Stimulated activated CD8-positive, alpha-beta memory T cell treated with anti-CD3 and anti-CD28 coated beads, Interleukin-15, amount 100 ng/mL, for 24 hours (primary cell): ENCODE measurements at places on chromosomes 4 and X.

- no peak for DNase-seq
These were observed 1355.6 kb downstream of the FAM133A start for GRCh38 chrX:95029571-95029970.

DNA sequence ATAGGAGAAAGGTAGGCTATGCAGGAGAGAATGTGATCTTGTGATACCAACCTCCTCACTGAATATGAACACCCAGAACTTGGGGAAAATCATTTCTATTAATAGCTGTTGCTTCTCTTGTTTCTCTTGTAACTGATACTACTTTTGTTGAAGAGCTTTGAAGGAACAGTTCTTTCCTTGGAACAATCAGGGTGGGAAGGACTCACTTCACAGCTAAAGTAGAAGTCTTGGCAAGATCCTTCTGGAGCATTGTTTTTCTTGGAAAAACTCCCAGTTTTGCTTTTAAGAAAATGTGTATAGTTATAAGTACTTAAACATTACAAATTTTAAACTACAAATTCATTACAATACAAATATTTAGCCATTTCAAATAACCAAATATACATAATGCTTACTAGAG lies 19.1 kb upstream of the XK start:
- no peak for DNase-seq

GRCh38 chr4:142549726-142550463 lies 296.2 kb downstream of the INPP4B start:
- no peak for DNase-seq

DNA sequence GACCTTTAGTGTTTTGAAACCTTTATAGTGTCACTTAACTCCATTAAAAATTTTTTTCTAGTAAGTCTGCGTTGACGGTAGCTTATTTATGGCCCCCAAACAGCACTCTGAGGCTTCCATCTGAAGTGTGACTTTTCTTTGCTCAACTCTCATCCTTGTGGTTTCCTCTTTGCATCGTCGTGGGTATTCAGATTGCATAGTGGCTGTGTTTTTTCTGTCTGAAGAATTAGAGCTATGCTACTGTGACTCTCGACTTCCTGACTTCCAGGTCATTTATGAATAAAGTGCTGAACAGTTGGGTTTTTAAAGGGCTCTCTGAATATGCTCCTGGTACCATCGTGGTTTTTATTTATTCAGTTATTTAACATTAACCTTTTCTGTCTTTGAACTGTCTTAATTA lies 44.9 kb downstream of the JADE1 start:
- no peak for DNase-seq

- no peak for DNase-seq
These were observed 60.1 kb downstream of the TSC22D3 start for GRCh38 chrX:107715331-107716117.

DNA sequence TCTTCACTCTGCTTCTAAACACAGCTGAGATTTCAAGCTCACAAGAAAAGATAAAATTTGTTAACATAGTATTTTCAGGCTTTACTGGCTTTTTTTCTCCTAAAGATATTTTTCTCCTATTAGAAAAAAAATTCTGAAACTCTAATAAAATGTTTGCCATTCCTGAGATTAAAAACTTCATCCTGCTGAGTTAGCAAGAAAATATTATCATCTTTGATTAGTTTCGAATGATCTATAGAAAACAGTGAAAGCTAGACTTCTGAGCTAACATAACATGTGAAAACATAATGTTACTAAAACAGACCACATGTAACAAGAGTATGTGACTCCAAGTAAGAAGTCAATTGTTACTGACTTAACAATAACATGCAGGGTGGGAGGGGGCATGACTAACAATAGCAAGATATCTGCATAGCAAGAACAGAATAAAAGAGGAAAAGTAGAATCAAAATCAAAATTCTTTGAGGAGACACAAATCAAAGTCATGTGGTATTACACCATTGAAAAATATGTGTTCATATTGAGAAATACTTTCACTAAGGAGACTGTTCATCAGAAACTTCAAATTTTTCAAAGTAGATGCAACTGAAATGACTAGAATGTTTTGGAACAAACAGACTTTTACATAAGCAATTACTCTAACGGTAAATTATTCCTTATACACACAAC lies 14.5 kb downstream of the TBCK start:
- no peak for DNase-seq

DNA sequence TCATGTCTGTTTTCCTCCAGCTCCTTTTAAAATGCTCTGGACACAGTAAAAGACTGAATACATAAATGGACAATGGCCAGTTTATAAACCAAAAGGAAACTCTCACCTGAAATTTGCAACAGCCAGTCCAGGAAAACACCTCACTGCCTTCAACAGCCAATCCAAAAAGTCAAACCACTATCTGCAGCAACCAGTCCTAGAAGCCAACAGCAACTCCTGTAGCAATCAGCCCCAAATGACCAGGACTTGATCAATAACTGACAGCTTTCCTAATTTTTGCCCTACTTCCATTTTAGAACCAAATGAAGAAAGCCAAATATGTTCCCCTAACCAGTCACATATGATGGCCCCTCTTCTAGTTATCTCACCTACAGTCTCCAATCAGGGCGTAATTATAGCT lies 309.5 kb upstream of the CPXCR1 start:
- DNase-seq: no peak

DNA sequence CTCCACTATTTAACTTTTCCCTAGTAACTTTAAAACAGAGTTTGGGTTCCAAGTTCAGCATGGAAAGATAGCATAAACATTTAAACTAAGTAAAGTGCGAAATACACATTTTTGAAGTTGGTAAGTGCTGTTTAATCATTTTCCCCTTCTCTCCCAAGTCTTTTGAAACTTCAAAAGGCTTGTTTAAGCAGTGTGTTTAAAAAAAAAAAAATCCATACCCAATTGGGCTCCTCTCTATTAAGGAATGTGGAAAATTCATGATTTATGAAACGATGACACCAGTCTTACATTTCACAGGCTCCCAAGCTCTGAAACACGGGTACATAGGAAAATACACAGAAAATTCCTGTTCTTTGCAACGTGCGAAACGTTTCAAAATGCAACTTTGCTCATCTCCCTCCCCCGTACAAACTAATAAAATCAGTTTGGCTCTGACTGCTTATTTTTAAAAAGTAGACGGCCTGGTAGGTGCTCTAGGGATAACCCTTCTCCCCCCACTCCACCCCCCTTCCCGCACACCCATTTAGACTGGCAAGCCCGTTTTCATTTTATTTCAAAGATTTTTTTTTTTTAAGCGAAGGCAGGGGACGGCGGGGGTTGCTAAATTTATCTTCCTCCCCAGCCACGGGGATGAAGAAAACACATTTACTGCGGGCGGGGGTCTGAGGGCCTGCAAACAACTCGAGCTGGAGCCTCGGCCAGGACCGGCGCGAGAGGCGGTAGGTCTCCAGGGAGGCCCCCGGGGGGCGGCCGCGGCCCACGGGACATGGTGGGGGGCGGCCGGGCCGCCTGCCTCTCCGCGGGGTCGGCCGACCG lies 786 bp upstream of the ZFX start:
- peak; percentile 1 for DNase-seq

DNA sequence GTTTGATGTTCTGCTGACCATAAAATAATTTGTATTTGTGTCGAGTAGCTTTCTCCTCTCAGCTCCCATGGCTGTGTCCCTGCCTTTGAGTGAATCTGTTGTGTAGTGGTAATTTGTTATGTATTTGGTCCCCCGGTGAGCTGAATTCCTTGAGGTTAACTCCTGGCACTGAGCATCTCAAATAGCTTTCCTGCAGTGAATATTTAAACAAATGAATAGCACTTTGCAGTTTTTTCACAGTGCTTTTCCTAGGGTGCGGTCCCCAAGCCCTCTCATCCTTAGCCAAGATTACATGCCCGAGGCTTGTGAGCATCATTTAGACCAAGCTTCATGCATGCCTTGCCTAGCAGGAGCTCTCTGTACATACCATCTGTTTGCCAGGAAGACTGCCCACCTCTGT lies 74.2 kb downstream of the CLDN34 start:
- DNase-seq: no peak

DNA sequence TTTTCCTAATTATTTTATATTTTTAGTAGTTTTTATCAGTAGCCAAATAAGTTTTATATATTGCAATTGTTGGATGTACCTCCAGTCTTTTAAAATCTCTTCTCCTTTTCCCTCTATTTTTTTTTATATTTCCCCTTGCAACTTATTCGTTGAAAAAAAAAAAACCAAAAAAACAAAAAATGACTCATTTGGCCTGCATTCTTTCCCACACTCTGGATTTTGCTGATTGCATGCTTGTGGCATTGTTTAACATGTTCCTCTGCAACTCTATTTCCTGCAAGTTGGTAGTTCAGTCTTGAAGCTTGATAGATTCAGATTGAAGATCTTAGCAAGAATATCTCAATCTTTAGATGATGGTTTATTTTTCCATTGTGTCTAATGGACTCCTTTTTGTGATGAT lies 260.6 kb upstream of the BOD1L1 start:
- no peak for DNase-seq

GRCh38 chr4:124459196-124459940 lies 253.2 kb downstream of the ANKRD50 start:
- DNase-seq: no peak

DNA sequence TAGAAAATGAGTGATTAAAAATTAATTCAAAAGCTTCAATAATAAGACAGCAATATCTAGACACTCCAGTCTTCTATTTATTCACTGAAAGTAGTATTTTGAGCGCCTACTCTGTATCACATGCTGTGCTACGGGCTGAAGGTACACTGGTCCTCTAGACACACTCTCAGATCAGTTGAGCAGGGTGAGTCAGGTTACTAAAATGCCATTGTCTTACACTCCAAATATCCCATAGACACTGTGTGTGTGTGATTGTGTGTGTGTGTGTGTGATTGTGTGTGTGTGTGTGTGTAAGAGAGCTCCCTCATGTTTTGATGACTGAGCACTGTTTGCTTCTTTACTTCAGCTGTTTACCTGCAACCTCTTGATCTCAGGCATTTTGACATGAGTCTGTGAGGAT lies 342.8 kb upstream of the BOD1L1 start:
- DNase-seq: no peak

DNA sequence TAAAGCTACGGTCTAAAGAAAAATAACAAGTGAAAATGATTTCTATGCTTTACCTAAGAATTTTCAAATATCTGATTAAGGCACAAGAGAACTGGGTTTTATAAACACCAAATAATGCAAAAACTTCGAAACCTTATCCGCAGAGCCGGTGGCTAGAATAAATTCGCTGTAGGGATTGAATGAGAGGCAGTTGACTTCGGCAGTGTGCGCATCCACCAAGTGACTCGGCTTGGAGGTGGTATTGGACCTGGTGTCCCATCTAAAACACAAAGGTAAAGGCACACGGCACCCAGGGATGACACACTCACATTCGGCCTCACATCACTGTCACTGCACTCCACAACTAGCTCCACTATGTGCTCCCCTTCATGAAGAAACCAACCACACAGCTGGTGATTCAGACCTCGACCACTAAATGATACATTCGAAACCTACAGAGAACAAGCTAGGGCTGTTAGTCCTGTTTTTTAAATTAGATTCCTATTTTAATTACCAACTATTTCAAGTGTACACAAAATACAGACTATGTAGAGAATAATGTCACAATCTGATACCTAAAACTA lies 17.5 kb downstream of the RBBP7 start:
- DNase-seq: no peak

DNA sequence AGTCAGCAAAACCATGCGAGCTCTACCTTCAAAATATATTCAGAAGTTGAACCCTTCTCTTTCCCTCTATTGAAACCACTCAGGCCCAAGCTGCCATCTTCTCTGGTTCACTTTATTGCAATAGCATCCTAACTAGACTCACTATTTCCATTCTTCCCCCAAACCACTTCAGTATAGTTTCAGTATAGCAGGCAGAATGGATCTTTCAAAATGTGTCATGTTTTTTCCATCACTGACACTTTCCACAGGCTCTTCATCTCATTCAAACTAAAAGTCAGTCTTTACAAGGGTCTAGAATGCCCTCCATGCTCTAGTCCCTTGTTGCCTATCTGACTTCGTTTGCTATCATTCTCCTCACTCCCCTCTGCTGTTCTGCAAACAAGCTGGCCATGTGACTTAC lies 274.4 kb downstream of the IDS start:
- no peak for DNase-seq

DNA sequence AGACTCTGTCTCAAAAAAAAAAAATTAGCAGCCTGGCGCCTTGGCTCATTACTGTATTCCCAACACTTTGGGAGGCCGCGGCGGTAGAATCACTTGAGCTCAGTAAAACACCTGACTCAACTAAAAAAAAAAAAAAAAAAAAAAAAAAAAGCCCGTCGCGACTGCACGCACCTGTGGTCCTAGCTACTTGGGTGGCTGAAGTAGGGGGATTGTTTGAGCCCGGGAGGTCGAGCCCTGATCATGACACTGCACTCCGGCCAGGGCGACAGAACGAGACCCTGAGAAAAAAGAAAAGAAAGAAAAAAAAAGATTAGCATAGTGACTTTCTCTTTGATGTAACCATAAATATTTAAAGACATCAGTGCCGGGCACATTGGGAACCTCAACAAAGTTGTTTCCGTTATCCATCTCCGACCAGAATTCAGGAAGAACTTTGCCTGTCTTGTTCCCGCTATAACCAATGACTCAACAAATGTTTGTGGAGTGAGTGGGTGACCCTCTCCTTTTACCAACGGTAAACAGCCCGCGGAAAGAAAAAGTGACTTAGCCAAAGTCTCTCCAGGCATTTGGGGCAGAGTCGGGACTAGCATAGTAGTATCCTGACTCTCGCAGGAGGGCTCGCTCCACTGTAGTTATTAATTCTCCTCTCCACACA lies 553 bp upstream of the MED28 start:
- no peak for DNase-seq

DNA sequence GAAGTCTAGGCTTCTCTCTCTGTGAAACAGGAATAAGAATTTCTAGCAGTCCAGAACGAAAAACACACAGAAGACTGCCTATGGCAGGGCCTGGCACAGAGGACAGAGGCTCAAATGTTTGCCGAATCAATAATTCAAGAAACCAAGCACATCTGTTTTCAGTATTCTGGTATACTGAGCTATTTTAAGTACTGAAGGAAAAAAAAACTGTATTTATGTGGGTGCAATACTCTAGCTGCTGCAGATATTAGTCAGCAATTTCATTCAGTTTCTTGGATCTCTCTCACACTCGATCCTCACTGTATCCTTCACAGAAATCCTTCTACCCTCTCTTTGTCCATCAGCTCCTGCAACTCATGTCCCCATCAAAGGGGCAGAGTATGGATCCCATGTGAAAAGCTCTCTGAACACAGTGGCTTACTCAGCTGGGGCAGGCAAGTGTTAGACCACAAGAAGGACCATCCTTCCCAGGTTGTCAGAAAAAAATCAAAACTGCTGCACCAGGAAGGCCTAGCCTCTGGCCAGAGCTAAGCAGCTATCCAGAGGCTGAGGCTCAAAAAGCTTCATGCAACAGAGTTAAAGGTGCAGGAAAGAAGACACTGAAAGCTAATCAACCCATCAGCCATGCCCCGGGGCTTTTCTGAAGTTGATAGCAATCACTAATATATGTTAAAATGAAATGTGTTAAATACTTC lies 9.1 kb upstream of the USO1 start:
- DNase-seq: no peak

GRCh38 chr4:6338175-6338950 lies 68.7 kb downstream of the WFS1 start:
- DNase-seq: no peak
